ENCODE measurements at places on chromosomes 5 and 9.

DNA sequence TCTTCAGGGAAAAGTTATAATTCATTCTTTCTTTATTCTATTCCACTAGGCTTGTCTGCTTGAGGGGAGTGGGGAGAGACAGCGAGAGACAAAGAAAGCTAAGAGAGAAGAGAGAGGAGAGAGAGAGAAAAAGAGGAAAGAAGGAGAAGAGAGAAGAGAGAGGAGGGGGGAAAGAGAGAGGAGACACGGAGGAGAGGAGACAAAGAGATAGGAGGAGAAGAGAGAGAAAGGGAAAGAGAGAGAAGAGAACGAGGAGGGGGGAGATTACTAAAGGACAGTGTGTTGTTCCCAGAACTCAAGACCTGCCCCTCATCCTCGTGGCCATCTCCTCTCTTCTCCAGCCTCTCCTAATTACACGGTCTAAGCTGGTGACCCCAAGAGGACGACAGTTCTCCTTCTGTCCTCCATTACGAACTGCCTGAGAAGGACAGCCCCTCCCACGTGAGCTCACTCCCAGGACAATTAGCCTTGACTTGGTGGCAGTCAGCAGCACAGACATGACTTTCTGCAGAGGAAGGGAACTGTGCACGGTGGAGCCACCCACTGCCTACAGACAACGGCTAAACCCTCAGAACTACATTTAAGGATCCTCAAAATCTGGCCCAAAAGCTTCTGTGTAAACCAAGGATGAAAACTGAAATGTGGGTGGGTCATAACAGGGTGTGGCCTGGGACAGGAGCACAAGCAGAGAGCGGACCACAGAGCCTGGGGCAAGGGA is 99.1 kb downstream of the COL23A1 start:
- no peak for DNase-seq

DNA sequence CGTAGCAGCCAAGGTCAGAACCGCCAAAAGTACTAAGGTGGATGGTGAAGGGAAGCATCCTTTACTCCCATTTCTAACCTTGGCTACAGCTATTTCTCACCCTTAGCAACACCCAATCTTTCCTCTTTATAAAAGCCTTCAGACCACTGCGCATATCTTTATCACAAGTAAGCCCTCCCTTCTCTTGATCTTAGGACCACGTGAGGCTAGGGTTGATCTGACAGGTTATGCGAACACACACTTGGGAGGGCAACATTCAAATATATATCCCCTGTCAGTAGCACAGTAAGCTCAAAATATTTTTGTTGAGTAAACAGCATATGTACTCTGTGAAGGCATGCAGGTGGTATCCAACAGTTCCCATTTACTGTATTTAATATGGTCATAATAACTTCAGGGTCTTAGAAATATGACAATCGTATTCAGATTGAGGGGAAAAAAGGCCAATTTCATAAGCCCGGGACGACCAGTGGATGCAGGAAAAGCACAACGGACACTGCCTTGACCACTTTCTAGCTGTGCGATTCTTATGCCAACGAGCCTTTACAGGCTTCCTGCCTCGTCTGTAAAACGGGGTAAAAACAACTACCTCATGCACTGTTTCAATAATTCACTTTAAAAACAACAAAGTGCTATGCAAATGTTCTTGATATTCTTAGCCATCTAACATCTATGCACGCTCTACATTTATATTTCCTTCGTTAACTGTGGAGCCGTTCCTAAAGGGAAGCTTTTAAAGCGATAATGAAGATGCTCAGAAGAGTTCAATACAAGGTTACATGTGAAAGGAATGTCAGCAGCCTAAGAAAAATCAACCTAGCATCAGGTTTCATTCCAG is 1.3 kb downstream of the ARSB start:
- DNase-seq, result no peak

GRCh38 chr9:134525841-134526583 is 115.6 kb upstream of the COL5A1 start:
- DNase-seq, result no peak

DNA sequence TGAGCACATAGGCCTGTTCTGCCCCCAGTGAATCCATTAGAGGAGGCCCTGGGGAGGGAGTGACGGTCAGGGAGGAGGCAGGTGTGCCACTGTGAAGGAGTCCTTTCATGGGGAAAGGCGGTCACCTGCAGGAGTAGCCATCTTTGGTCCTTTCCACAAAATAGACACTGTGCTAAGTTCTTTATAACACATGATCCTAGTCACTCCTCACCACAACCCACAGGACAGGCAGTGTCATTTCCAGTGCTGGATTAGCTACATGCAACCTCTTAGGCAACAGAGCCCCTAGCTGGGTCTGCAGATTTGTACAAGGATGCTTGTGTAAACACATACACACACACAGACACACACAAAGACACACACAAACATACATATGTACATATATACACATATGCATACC is 18.3 kb downstream of the DOCK2 start:
- DNase-seq, result no peak

- DNase-seq, result no peak
These were observed 923 bp downstream of the SPATA6L start for GRCh38 chr9:4665357-4665756.
